PC-9 (cell line): ENCODE measurements at places on chromosomes 7 and 10. TPM values are rescaled to one million over a fixed set of nuclear protein-coding genes. Genes with fewer than 3 reads are reported as not detected.

DNA sequence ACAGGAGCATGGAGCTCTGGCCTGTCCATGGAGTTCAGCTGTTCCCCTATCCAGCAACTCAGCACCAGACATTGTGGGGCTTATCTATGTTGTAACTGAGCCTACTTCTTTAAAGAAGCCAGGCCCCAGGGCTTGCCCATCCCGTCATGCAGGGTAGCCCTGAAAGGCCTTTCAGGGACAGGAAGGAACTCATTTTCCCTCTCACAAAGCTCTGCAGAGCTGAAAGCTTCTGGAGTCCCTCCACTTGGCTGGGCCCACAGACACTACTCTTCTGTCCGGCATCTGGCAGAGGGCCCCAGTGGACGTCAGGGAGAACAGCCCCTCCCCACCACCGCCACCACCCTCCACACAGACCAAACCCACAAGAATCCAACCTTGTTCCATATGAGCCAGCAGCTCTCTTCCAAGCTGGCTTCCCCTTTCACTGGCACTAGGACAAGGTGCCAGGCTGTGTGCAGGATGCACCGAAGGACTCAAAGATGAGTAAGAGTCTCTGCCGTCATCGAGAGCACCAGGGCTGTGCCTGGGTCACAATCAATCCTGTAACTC is 33.1 kb downstream of the DENND2A start:
- H3K27ac ChIP-seq = no peak overlapping the region
- H3K36me3 ChIP-seq = no peaks in the 10 kb centered on the region
- DNase-seq = no peak

Gene FUOM
- total RNA-seq = 7.4 and 12.5 TPM in 2 replicates

GRCh38 chr7:98974906-98975816 is 96.8 kb downstream of the TRRAP start:
- H3K27ac ChIP-seq = no peak overlapping the region
- no peak overlapping the region for H3K4me3 ChIP-seq
- DNase-seq = no peak
- no peaks in the 10 kb centered on the region for H3K27me3 ChIP-seq
- no peaks in the 10 kb centered on the region for H3K4me1 ChIP-seq
- H3K36me3 ChIP-seq = peaks cover 32% of the 10 kb centered on the region

DNA sequence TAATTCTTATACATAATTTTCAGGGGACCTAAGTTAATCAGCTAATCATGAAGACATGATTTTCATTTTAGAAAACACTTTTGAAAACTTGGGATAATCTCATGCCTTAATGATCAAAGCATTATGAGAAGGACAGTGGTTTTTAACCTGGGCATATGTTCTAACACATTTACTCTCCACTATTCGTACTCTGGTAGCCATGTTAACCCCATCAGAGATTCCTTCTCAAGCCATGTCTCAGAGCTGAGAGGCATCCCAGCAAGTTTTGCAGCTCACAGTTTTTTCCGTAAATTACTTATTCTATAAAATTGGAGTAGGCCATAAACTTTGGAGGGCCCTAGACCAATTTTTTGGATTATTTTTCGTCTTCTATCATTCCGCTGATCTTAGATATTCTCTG is 15.7 kb downstream of the AKR1C1 start:
- no peaks in the 10 kb centered on the region for H3K27me3 ChIP-seq
- no peak overlapping the region for H3K4me3 ChIP-seq
- no peak for DNase-seq
- H3K4me1 ChIP-seq = peaks cover 6% of the 10 kb centered on the region; the same call in 1 of the 2 replicates
- H3K27ac ChIP-seq = no peak overlapping the region

Gene HYAL4
- total RNA-seq = not detected in 2 replicates

- H3K27ac ChIP-seq = no peak overlapping the region
- no peaks in the 10 kb centered on the region for H3K36me3 ChIP-seq
- no peak for DNase-seq
- no peaks in the 10 kb centered on the region for H3K4me1 ChIP-seq
These were observed 125.3 kb downstream of the SORCS3 start for GRCh38 chr10:104766341-104766740.

DNA sequence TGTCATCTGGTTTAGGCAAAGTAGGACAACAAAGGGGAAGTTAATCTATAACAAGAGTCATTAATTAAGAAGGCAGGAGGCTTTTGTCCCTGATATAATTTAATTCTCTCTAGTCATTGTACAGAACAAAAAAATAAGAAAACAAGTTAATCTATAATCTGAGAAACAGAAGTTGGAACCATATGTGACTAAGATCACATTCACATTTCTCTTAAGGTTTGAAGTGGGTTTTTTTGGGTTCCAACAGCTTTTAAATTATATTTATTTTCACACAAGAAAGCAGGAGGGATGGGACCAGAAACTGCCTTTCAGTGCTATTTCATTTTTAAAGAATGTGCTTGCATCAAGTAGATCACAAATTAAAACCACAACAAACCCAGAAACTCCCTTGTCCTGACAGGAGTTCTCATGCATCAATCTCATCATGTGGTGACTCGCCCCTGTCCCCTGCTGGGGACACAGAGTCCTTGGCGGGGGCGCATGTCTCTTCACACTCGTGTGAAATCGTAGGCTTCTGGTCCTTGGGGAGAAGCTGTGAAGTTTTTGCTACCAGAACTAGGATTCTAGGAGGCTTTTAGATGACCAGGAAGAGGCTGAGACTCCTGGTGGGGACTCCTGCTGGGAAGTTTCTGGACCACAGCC is 10.1 kb upstream of the OPN4 start:
- H3K27ac ChIP-seq = no peak overlapping the region
- H3K4me3 ChIP-seq = no peak overlapping the region
- no peak for DNase-seq
- peaks cover 33% of the 10 kb centered on the region for H3K4me1 ChIP-seq

GRCh38 chr10:21505711-21506278 is 19.7 kb downstream of the SKIDA1 start:
- no peaks in the 10 kb centered on the region for H3K36me3 ChIP-seq
- DNase-seq = no peak
- no peak overlapping the region for H3K27ac ChIP-seq
- no peaks in the 10 kb centered on the region for H3K27me3 ChIP-seq
- H3K4me1 ChIP-seq = peaks cover 6% of the 10 kb centered on the region; the same call in 1 of the 2 replicates

- H3K27me3 ChIP-seq = no peaks in the 10 kb centered on the region
- no peak for DNase-seq
- no peak overlapping the region for H3K4me3 ChIP-seq
- H3K27ac ChIP-seq = no peak overlapping the region
- peaks cover 16% of the 10 kb centered on the region for H3K4me1 ChIP-seq
These were observed 99.9 kb downstream of the TRIL start for GRCh38 chr7:28858206-28858605.

- H3K27me3 ChIP-seq = peaks cover 43% of the 10 kb centered on the region
- H3K27ac ChIP-seq = no peak overlapping the region
- no peaks in the 10 kb centered on the region for H3K36me3 ChIP-seq
- no peak overlapping the region for H3K4me3 ChIP-seq
- H3K4me1 ChIP-seq = no peaks in the 10 kb centered on the region
These were observed 179.9 kb upstream of the CXCL12 start for GRCh38 chr10:44564790-44565189.
